ENCODE measurements at places on chromosomes 1 and 21.

- DNase-seq: no peak
Observed at GRCh38 chr1:178946855-178947676, 76.2 kb upstream of the ANGPTL1 start.

DNA sequence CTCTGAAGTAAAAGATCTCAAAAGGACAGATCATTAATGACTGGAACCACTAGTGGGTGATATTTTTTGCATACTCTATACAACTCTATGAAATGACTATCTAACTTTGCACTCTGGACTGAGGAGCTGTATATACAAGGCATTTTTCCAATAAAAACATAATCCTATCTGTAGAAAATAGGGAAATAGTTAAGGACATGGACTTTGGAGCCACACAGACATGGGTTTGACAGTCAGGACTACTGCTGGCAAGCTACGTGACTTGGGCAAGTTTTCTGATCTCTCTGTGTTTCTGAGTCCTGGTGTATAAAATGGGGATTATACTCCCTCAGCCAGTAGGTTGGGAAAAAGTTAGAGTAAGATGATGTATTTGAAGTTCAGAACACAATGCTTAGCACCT is 20.9 kb upstream of the HSD3B2 start:
- DNase-seq: no peak

DNA sequence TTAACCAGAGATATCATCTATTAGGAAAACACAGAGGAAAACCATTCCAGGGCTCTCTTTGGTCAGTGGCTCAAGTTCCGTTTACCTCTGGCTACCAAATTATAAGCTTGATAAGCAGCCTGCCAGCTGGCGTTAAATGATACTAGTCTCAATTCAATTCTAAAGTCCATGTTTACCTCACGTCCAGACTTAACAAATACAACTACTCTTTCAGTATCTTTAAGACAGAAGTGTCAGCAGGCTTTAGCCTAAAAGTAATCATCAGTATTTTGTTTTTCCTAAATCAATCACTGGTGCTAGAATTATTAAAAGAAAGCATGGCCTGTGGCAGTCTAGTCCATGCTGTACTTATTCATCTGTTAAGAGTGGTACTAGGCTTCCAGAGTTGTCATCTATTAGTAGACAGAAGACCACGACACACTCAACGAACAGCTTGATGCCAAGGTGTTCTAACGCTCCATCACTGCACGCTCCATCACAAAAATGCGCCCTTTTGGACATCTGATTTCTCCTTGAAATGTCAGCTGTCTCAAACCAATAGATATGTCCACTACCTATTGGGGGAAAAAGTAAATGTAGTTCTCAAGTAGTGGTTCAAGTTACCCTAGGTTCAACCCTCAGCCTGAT is 1.5 kb downstream of the IVNS1ABP start:
- DNase-seq: no peak

GRCh38 chr1:175178056-175178455 is 14.5 kb downstream of the KIAA0040 start:
- no peak for DNase-seq

- DNase-seq: peak; percentile 61
Observed at GRCh38 chr21:34243562-34243961, 120.2 kb upstream of the KCNE2 start.

DNA sequence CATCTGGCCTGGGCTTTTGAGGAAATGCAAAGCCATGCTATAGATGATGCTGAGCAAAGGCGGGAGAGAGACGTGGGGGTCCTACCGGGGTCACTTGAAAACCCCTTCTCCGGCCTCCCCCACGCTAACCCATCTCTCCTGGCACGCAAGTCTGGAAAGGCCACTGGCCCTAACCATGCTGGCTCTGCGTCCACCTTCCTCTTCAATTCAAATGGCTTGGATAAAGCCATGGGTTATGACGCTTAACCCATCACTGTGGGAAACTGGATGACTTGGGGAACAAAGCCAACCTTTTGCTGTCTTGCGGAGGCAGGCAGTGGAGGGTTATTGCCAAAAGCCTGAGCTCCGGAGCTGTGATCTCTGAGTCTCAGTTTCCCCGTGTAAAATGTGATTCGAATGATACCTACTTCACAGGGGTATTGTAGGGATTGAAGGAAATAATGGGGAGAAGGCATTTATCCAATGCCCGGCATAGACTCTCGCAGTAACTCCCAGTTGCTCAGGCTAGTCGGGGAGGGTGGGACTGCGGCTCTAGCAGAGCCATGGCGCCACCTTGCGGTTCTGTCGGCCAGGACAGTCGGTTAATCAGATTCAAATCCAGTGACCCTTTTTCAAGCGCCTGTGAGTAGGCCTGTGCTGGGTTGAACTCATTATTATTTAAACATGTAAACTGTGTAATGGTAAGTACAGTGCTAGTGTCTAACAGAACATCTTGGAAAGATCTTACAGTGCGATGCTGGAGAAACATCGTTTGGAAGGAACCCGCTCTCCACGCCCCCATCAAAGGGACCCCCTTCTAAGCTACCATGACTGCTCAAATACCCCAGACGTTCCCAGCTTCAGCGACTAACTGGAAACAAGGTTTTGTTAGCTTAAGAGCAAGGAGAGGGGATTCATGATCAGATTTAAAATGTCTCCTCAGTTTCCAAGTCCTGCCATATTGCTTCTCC is 20.3 kb downstream of the NEK2 start:
- peak; percentile 86 for DNase-seq

DNA sequence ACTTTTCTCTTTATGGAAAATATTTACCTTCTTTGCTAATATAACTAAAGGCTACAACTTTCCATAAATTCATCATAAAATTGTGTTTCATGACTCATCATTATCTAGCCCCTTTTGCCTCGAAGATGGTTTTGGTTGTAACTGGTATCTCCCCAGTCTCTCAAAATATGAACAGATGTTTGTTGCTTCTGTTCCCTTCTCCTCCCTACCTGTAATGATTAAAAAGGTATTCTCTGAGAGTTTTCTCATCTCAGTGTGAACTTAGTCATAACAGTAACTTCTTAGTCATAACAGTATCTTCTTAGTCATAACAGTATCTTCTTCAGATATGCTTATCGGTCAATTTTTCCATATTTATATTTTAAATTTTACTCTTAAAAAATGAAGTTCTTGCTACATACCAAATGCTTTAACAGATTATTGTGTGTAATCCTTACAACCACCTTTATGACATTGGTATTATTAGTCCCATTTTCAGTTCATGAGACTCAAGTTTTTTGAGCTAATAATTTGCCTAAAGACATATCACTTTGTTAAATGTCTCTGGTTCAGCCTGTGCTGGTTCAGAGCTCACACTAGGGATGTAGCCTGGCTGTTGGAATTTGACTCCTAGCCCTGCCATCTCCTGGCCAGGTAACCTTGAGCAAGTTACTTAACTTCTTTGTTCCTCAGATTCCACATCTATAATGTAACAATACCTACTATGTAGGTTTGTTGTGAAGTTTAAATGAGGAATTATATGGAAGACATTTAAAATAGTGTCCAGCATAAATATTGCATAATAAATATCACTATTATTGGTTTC is 32.6 kb downstream of the ATP1B1 start:
- no peak for DNase-seq

DNA sequence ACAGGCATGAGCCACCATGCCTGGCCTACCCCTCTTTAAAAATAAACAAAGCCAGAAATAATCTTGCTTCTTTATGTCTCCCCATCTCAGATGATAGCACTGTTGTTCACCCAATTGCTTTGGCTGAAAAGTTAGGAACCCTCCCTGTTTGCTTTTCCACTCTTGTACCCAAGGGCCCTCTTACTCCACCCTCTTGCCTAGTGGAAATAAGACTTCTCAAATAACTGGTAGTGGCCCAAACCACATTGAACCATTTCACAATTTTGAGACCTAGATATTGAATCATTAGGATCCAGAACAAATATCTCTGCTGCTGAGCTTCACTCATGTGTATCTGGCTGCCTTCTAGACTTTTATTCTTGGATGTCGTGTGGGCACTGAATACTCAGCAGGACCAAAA is 37.7 kb downstream of the RNF220 start:
- DNase-seq: no peak

- peak; percentile 84 for DNase-seq
Observed at GRCh38 chr1:11037740-11038182, 9.3 kb downstream of the MASP2 start.

GRCh38 chr1:242162140-242162539 is 163.2 kb upstream of the MAP1LC3C start:
- DNase-seq: no peak

GRCh38 chr1:205237526-205238484 is 10.1 kb downstream of the TMCC2 start:
- DNase-seq: no peak

DNA sequence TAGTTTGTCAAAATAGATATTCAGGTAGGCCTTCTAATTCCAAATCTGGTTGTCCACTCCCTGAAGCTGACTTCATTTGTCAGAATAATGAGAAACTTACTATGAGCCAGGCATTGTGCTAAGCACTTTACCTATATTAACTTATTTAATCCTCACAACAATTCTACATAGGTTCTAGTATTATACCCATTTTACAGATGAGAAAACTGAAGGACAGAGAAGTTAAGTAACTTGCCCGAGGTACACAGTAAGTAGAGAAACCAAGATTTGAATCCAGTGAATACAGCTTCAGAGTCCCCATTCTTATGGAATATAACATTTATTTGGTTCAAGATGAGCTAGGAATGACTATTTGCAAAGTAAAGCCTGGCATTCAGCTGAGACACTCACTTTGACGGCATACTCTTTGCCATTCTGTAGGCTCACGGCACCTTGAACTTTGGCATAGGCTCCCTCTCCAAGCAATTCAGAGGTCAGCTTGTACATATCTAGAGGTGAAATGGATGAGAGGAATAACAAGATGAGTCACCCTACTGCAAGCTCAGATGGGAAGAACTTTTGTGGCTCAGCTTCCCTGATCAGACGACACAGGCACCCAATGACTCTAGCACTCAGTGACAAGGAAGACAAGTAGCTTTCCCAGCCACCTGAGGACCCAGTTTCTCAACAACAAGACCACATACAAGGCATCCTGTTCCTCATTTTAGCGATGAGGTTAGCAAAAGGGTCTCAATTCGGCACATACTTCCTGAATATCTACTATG is 23.7 kb downstream of the MKNK1 start:
- DNase-seq: no peak

DNA sequence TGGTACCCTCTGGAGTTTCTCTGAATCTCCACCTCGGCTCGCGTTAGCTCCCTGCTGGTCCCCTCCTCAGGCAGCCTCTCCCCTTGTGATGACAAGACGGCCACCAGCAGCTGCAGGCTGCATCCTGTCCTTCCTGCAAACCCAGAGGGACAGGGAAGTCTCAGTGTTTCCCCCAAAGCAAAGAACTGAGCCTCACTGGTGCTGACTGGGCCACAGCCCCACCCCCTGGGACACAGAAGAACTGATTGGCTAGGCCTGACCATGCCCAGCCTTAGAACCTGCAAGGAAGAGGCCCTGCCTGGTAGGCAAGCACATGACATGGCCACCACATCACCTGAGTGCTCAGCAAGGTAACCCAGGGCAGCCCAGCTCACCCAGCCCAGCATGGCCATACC is 34.6 kb downstream of the TMEM51 start:
- no peak for DNase-seq

- no peak for DNase-seq
Observed at GRCh38 chr1:201145132-201145531, 9.1 kb downstream of the TMEM9 start.

GRCh38 chr21:39707316-39707715 is 37.7 kb upstream of the IGSF5 start:
- DNase-seq: no peak

DNA sequence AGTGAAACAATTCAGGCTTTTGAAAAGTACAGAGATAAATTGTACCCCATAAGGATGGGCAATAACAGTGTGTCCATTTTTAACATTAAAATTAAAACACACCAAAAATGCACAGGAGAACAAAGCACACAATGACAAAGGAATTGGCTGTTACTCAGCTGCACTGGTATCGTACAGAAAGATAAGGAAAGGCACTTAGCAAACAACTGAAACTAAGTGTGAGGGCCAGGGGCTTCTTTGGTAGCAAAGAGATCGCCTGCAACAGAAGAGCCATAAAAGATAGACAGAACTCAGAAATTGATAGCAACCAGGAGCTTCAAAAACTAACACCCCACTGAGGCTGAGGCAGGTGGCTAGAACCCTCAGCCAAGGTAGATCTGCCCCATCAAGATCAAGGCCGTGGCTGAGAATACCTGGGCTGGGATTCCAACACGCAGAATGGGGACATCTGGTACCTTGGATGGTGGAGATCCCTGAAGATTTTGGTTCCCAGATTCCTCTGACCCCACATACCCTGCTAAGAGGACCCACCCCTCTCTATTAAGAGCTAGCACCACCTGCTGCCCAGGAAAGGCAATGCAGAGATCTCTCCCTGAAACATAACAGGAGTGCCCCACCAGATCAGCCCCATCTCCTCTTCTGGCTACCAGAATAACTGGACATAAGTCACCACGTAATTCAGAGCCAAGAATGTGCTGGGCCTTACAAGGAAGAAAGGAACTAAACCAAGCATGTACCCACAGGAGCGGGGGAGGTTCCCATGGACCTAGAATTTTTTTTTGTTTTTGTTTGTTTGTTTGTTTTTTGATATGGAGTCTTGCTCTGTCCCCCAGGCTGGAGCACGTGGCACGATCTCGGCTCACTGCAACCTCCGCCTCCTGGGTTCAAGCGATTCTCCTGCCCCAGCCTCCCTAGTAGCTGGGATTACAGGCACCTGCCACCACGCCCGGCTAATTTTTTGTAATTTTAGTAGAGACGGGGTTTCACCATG is 16.2 kb downstream of the PLEKHO1 start:
- DNase-seq: peak; percentile 78

- DNase-seq: no peak
Observed at GRCh38 chr1:29807689-29808088, 571.4 kb downstream of the PTPRU start.

DNA sequence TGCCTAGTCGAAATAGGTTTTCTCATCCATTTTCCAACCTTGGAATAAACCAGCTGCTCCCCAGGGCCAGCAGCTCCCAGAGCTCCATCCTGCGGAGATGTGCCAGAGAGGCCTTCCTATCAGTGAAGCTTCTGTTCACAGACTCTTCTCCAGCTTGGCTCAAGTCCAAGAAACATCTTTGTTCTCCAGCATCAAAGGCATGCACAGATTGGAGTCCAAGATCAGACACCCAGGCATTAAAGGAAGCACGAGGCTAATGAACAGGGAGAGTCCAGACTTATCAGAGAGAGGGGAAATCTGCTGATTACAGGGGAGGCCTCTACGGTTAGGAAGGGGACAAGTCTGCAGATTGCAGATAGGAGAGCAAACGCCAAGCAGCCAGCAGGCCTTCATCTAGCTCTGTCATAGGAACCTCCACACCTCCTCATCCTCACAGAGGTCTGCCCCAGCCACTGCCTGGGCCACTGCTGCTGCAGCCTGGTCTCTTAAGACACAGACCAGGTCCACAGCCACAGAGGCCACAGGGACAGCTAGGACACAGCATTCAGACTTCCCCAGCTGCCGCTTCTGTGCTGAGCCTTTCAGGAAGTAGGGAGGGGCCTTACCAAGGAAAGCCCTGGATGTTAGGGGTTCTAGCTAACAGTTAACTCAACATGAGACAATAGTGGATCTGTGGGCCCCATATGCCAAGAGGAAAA is 3.4 kb downstream of the PRR9 start:
- DNase-seq: peak; percentile 19

GRCh38 chr21:30747159-30747558 is at the start of gene KRTAP21-2:
Gene KRTAP21-2, minus strand, starts transcription at chr21:30747259. Its CDS starts 57 bp downstream, at chr21:30747202.
- DNase-seq: no peak

All from mesendoderm (in vitro differentiated cells).